ENCODE measurements at places on chromosomes 3 and 15.
A peak's percentile ranks its signal among the peaks of the same experiment; 100 is the strongest.

- peak; percentile 5 for DNase-seq
Measured at GRCh38 chr3:41434781-41435180, 235.5 kb downstream of the CTNNB1 start.

DNA sequence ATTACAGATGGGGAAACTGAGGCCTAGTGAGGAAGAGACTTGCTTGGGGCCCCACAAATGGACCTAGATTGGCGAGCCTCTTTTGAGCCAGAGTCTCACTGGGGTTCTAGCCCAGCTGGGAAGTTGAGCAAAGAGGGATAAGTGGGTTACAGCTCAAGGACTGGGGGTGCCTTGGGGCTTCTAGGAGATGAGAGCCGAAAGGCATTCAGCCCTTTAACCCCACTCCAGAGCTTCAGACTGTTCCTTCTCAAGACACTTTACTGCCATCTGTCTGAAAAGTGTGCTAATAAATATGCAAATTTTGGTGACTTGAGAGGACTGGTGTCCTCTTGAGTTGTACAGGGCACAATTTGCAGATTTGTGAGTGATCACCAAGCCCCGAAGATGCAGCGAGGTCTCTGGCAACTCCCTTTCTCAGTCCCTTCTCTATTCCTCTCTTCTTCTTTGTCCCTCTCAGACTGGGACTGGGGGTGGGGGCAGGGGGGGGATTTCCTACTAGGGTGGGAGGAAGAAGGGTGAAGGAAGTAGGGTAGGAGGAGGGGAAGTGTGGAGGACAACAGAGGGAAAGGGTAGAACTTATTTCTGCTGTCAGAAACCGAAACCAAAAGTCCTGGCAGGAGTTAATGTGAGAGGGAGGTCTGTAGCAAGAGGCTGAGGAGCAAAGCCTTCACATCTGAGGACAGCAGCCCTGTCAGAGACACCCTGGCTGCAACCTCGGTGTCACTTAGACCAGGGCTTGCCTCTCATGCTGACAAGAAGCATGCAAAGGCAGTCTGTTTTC lies 16.2 kb upstream of the ANKDD1A start:
- no peak for DNase-seq

DNA sequence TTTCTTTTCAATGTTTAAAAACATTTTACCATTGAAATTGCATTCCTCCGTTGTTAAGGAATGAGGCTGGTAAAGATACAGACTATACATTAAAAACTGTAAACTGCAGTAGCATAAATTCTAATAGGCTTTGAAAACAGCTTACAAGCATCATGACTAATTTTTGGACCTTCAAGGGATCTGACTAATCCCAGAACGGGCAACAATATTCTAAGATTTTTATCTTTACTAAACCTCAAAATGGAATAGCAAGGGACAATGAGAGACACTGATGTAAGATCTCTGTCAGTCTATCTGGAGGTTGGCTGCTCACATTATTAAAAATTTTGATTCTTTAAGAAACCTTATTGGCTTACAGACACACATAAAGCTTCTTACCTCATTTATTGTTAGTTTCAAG lies 74.7 kb downstream of the BTD start:
- no peak for DNase-seq

GRCh38 chr15:58489289-58490085 lies 57.7 kb downstream of the LIPC start:
- DNase-seq, result no peak

DNA sequence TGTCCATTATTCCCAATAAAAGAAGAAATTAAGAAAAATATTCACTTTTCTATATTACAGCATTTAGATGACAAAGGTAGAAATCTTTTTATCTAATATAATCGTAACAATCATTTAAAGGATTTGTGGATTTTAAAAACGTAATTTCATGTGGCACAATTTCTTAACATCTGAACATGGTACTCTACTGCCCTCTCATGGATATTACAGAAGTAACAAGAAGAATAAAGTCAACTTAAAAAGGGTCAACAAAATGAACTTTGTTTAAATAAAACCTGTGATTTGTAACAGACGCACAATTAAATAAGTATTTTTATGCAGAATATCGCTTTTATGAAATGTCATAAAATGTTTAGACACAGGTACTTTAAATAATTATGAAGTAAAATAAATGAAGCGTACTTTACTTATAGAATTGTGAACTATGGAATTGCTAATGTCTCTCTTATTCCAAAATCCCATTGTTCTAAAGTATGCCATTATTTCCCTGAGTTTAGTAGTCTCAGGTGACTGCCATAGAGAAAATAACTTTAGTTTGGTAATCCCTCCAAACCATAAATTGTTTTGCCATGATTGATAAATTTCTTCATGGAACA lies 366.8 kb upstream of the ZNF385D start:
- no peak for DNase-seq

DNA sequence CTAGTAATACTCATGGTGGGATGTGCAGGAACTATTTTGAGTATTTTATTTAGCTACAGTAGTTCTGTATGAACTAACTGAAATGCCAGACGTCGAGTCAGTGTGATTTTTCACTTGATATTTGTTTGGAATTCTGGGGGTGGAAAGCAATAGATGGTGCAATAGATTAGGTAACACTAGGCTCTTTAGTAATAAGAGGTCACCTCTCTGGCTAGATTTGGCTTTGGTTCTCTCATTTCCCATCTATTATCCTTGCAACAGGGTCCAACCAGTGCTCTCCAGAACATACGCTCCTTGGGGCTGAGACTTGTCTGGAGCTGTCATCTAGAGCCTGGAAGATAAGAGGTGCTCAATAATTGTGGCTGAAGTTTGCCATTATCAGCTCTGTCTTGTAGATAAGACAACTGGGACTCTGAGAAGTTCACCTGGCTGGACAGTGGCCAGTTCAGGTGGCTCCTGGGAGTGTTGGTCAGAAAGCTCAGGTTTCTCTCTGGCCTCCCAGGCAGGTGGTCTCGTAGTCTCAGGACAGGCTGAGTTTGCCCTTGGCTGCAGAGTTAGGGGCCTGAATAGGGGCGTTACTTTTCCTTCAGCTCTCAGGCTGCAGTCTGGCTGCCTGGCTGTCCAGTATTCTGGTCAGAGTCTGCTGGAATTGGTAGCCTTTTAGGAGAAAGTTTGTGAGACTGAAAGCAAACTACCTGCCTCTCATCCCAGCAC lies 277.5 kb upstream of the RGMA start:
- DNase-seq, result no peak

GRCh38 chr3:122755491-122755890 lies 38.1 kb downstream of the HSPBAP1 start:
- DNase-seq, result no peak

GRCh38 chr15:40010686-40011085 lies 28.3 kb downstream of the SRP14 start:
- no peak for DNase-seq

DNA sequence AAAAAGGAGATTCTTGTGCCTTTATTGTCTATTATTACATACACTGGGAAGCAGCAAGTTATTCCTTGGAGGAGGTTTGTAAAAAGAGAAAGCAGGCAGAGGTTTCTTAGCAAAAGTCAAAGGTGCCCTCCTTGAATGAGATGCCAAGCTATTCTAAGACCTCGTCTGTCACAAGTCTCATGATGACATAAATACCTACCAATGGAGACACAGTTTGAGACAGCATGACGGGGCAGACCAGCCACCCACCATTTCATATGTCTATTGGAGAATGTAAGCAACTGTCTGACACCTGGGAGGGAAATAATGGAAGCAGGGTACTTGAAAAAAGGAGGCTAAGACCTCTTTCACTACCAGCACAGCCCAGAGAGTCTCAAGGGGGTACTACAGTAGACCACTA lies 2.2 kb downstream of the RGMA start:
- no peak for DNase-seq

GRCh38 chr15:74193299-74193718 lies 9.3 kb downstream of the STRA6 start:
- DNase-seq, result peak; percentile 93

GRCh38 chr3:63456901-63457300 lies 178.8 kb downstream of the SYNPR start:
- no peak for DNase-seq

DNA sequence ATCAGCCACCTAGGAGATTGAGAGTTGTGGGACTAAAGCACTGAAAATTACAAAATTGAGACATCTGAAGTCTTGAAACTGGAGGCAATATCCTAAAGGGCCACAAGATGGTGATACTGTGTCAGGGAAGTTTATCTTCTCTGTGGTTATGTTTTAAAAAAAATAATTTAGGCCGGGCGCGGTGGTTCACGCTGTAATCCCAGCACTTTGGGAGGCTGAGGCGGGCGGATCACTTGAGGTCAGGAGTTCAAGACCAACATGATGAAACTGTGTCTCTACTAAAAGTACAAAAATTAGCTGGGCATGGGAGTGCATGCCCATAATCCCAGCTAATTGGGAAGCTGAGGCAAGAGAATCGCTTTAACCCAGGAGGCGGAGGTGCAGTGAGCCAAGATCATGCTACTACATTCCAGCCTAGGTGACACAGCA lies 17.9 kb upstream of the NIT2 start:
- no peak for DNase-seq

GRCh38 chr15:98155356-98155755 lies 194.9 kb downstream of the ARRDC4 start:
- no peak for DNase-seq

DNA sequence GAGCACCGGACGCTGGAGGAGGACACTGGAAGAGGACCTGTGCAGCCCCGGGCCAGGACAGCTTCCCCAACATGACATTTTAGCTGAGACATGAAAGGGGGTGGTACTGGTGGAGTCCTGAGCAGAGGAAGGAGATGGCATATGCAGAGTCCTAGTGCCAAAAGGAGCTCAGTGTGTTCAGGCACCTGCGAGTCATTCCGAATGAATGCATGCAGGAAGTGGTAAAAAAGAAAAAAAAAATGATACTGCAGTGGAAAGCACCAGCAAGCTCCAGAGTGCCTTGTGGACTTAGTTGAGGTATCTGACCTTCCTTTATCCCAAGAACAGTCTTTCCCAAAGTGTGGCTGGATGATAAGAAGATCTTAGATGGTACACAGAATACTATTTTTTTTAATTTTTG lies 6.6 kb upstream of the ZNF148 start:
- no peak for DNase-seq

DNA sequence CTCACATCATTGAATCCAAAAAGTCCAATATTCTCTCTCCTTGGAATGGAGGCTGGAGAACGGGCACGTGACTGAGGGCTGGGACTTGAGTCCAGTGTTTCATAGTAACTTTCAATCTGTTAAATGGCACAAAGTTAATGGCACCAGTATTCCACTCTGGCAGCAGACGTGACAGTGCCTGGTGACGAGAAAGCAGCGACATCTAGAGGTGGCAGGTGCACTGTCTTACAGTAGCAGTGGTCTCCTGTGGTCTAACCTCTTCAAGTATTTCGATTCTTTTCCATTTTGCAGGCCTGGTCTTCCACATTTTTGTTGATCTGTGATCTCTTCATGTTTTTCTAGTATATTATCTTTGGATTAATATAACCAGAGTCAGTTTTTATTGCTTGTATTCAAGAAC lies 107.1 kb downstream of the OXSM start:
- no peak for DNase-seq

GRCh38 chr15:35290301-35290721 lies 205.2 kb upstream of the NANOGP8 start:
- DNase-seq, result no peak

DNA sequence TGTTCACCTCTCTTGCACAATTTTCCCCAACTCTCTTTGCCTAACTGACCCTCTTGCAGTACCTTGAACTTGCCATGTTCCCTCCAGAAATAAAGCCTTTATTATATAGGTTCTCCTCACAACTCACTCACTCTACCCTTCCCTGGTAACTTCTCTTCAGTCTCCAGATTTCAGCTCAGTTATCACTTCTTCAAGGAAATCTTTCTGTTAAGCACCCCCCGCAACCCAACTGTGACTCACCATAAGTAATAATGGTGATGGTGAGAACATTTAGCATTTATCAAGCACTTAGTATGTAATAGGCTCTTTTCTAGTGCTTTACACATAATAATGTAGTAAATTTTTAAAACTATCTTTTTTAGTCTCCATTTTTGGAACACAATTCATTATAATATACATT lies 8.1 kb upstream of the OR5K1 start:
- DNase-seq, result no peak

DNA sequence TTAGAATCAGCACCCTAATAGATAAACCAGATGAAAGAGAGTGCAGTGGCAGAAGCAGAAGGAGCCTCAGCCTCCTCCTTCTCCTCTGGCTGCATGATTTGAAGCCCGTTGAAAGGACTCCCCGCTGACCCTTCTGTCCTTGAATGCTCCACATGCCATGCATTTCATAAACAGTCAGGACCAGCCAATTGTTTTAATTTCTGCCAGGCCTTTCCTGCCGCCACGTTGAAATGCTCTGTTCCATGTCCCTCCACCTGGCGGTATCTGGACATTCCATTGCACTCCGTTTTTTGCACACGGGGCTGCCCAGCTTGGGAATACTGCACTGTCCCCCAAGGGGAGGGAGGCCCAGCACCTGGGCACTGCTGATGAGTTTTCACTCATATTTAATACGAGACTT lies 35.2 kb upstream of the GLCE start:
- no peak for DNase-seq

GRCh38 chr3:48478626-48479555 lies 25.1 kb downstream of the SHISA5 start:
- DNase-seq, result no peak

GRCh38 chr3:26105261-26105660 lies 315.4 kb downstream of the OXSM start:
- no peak for DNase-seq

- no peak for DNase-seq
Measured at GRCh38 chr3:160224811-160225175, 429 bp upstream of the C3orf80 start.

- no peak for DNase-seq
Measured at GRCh38 chr3:50624634-50625033, 7.7 kb downstream of the MAPKAPK3 start.

GRCh38 chr15:61480863-61481262 lies 251.8 kb upstream of the RORA start:
- DNase-seq, result no peak

DNA sequence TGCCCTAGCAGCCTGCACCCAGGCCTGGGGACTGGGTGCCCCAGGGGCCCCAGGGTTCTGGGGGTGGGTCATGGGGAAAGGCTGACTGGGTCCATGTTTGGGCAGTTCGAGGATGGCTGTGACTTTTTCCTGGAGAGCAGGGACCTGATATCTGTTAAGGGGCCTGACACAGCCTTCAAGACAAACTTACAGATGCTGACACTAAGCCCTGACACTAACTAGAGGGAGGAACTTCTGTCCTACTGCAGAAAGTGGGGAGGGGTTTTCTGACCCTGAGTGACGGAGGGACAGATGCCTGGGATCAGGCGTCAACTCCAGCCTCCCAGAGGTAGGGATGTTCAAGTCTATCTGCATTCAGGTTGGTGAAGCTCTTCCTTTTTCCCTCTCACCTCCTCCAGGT lies 45.0 kb upstream of the SLC6A11 start:
- DNase-seq, result no peak

- no peak for DNase-seq
Measured at GRCh38 chr3:9485248-9485647, 68.4 kb downstream of the LHFPL4 start.

DNA sequence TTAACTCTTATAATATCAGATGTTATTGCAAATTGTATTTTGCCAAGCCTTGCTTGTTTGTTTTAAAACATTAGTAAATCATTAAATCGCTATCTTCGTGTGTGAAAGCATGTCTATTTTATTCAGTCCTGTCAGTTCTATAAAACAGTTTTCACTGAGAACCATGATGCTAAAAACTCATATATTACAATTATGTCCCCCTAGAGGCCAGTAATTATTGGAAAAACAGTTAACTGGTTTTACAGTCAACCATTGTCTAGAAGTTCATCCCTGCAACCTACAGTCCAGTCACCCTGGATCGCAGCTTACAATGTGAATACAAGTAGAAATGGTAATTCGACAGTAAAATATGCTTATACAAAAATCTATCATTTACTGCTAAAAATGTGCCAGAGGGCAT lies 311.5 kb upstream of the ROBO2 start:
- DNase-seq, result no peak

- DNase-seq, result no peak
Measured at GRCh38 chr15:57867970-57868798, 161.7 kb downstream of the POLR2M start.
